Right ventricle myocardium inferior (tissue), 1 donor: ENCODE measurements at places on chromosomes 4 and X. TPM values are rescaled to one million over a fixed set of nuclear protein-coding genes. Genes with fewer than 3 reads are reported as not detected.

WWC2 gene
- 30.2 TPM for total RNA-seq

AKAP14 gene
- not detected for total RNA-seq

DNA sequence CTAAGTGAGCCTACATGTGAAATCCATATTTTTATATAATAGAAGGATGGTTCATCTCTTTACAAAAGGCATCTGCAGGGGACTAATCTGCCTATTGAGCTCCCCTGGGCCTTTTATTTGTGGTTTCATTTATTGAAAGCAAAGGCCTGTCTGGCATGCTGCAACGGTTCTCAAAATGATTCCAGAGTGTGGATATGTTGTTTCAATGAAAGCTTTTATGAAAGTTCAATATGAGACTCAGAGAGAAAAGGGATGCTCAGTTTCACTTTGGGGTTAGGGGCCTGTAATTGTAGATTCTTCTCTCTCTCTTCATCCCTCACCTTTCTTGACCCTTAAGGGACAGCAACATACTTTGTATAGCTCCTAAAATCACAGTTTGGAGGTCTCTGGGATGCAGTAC lies 204.2 kb upstream of the CASK start:
- no peak for DNase-seq

- no peak for DNase-seq
Measured at GRCh38 chrX:10030570-10030969, 63.4 kb downstream of the CLDN34 start.

DNA sequence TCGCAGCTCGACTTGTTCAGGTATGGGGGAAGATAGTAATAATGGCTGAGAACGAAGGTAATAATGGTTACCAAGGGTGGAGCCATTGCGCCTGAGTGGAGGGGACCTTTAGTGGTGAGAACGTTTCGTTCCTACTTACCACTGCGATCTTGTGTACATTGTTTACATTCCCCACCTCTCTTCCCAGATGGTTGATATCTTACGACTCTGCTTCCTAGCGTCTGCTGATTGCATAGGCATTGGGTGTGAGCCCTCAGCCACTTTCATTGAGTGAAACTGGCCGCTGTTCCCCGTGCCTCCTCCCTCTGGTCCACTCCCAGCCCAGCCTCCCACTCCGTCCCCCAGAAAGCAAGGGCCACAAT lies 850 bp downstream of the IGBP1 start:
- DNase-seq, result no peak

SHISA3 gene
- 5.5 TPM for total RNA-seq

PPP4R3C gene
- total RNA-seq, result not detected

DNA sequence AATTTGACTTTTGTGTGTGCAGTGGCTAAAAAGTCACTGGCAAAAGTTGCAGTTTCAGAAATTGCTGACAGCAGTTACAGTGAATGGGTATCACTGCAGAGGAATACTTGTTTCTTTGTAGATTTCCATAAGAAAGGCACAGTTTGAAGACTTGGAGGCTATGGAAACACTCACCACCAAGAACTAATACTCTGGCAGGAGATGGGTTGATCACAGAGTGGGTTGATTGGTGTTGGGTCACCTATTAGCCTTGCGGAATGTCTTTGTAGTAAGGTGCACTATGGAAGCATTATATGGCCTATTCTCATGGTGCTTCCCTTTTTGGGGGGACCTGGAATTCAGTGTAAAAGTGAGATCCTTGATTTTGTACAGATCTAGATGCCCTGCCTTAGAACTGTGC lies 502.8 kb downstream of the CFAP47 start:
- no peak for DNase-seq

- DNase-seq, result no peak
Measured at GRCh38 chrX:115912372-115912897, 258.1 kb upstream of the AGTR2 start.

DNA sequence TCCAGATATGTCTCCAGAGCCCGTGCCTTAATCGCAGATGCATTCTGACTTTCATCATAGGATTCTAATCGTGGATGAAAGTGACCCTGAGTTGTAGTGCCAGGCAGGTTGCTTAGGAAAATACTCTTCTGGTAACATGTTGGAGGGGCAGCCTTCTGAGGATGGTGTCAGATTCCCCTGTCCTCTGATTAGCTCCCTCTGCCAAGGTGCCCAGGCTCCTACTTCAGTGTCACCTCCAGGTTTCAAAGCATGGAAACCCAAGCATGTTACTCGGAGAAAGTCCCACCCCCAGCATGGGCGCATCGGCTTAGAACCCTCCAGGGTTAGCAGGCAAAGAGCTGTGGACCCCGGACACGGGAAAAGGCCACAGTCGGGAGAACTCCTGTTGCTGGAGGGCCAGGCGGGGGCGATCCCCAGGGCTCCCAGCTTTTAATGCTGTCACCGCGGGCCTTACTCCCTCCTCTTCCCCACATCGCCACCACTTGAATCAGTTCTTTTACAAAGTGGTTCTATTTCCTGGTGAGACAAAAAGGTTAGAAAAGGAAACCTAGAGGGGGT lies 44.5 kb downstream of the TRIM2 start:
- DNase-seq, result no peak

DNA sequence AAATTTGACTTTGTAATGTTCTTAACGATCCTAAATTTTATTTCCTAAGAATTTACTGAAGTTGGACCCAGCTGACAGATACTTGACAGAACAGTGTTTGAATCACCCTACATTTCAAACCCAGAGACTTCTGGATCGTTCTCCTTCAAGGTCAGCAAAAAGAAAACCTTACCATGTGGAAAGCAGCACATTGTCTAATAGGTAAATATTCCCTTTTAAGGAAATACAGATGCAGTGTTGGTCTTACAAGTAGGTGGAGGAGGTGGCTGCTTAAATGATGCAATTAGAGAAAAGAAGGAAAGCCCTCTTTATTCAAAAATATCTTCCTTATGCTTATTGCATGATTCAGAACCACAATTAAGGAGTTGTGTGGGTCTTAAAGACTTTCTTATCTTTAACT lies 73.5 kb downstream of the RS1 start:
- no peak for DNase-seq

DNA sequence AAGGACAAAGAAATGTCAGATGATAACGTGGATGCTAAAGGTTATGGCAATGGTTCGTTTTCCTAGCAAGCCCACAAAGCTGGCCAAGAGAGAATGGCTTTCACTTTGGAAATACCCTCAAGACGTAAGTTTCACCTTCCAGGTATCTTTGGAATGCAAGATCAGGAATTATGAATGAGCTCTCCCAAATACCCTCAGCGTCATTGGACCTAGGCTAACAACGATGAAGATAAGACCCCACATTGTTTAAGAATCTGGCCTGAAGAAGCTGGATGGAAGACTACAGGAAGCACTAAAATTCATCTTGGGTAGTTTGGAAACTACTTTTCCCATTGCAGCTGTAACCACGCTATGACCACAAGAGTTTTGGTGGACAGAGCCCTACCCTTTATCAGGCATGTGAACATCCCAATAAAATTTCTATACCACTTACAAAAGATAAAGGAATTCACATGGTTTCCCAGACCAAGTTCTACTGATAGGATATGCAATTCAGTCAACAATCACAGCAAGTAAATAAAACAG lies 111.9 kb downstream of the KDR start:
- DNase-seq, result no peak

GRCh38 chr4:158870626-158871334 lies 102.0 kb downstream of the FNIP2 start:
- DNase-seq, result no peak
